ENCODE measurements at places on chromosomes 7 and 10.

- DNase-seq = no peak
Observed at GRCh38 chr7:16984375-16984774, 102.6 kb upstream of the AGR3 start.

GRCh38 chr10:111933937-111934336 lies 249.6 kb downstream of the GPAM start:
- DNase-seq = no peak

GRCh38 chr7:81161451-81162075 lies 242.7 kb upstream of the SEMA3C start:
- no peak for DNase-seq

DNA sequence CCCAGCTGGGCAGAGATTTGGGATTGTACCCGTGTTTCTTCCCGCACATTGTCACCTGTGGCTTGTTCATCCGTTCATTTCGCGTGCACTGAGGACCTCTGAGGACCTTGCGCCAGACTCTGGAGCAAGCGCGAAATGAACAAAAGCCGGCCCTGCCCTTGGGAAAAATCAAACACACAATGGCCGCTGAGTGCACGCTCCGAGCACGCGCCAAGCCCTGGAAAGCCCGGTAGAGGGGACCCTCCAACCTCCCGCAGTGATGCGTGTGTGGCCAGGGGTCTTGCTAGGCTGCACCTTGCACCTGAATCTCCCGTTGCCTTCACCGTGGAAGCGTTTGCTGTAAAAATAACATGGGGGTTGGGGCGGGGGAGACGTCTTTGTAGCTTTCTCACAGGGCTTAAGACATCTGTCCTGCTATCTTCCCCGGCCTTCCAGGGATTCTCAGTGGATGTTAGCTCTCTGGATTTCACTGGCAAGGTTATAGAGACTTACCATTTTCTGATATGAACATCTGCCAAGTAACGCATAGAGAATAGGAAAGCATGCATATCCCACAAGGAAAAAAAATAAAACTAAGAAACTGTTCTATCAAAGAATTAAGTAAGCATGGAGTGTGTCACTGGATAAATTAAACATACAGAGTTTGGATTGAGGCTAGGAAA lies 37.3 kb downstream of the ZNF777 start:
- no peak for DNase-seq

GRCh38 chr7:129949292-129950133 lies 3.2 kb downstream of the UBE2H start:
- DNase-seq = no peak

GRCh38 chr10:16891375-16892313 lies 74.4 kb upstream of the RSU1 start:
- DNase-seq = no peak
